ENCODE measurements at places on chromosomes 1 and 21. TPM values are rescaled to one million over a fixed set of nuclear protein-coding genes. Genes with fewer than 3 reads are reported as not detected.

The GBP7 gene
- not detected for total RNA-seq

The OR2T29 gene
- total RNA-seq = not detected

The TMOD4 gene
- total RNA-seq = 50.6 TPM

The RIMS3 gene
- 0.52 TPM for total RNA-seq

The SPRR4 gene
- total RNA-seq = not detected

The CROCC gene
- 6.8 TPM for total RNA-seq

The ZNHIT6 gene
- total RNA-seq = 9.4 TPM

The DEPDC1 gene
- 3.1 TPM for total RNA-seq

The FCAMR gene
- total RNA-seq = not detected

The FAM72C gene
- not detected for total RNA-seq

The LCE3E gene
- not detected for total RNA-seq

The KRTAP12-4 gene
- total RNA-seq = not detected

The DIPK1A gene
- 5.7 TPM for total RNA-seq

The KCNQ4 gene
- total RNA-seq = 4.2 TPM

The UMODL1 gene
- not detected for total RNA-seq

The KCNC4 gene
- 1.6 TPM for total RNA-seq

The MED8 gene
- total RNA-seq = 34.4 TPM

The PER3 gene
- 11.5 TPM for total RNA-seq

The LAD1 gene
- 3.1 TPM for total RNA-seq

The NPR1 gene
- 11.5 TPM for total RNA-seq

The LCE1F gene
- total RNA-seq = not detected

The LHX8 gene
- not detected for total RNA-seq

The GUCA2B gene
- total RNA-seq = not detected

The TARDBP gene
- total RNA-seq = 61.1 TPM

The MEX3A gene
- 6.8 TPM for total RNA-seq

The EDARADD gene
- total RNA-seq = under 0.01 TPM

The SLC1A7 gene
- total RNA-seq = not detected

The SMCP gene
- not detected for total RNA-seq

The SPRR3 gene
- not detected for total RNA-seq

The PAQR6 gene
- total RNA-seq = 1.0 TPM

The GCSAML gene
- total RNA-seq = 0.52 TPM

The IL20 gene
- total RNA-seq = not detected

The RPF1 gene
- 20.9 TPM for total RNA-seq

The ARHGAP30 gene
- total RNA-seq = 4.2 TPM

The FCRLB gene
- total RNA-seq = 1.0 TPM

The CFAP141 gene
- not detected for total RNA-seq

The PLA2G2C gene
- not detected for total RNA-seq

The CXADR gene
- total RNA-seq = 0.52 TPM

The PLD5 gene
- 0.52 TPM for total RNA-seq

The KIF17 gene
- 3.7 TPM for total RNA-seq

The C8A gene
- not detected for total RNA-seq

The DPYD gene
- total RNA-seq = 18.8 TPM

The FMO4 gene
- total RNA-seq = 2.6 TPM

The COL24A1 gene
- 3.7 TPM for total RNA-seq

The ARHGEF10L gene
- total RNA-seq = 16.7 TPM

The LRRC42 gene
- total RNA-seq = 14.1 TPM

The FCRL5 gene
- not detected for total RNA-seq

The S100A3 gene
- total RNA-seq = not detected

The PGBD5 gene
- 5.7 TPM for total RNA-seq

The SPATA45 gene
- 1.6 TPM for total RNA-seq

The ZNF648 gene
- total RNA-seq = under 0.01 TPM

The AQP10 gene
- not detected for total RNA-seq

The ETV3L gene
- total RNA-seq = not detected

The FMO5 gene
- total RNA-seq = 1.0 TPM

The RIMKLA gene
- total RNA-seq = 0.52 TPM

The RGS8 gene
- total RNA-seq = not detected

The SYPL2 gene
- 38.6 TPM for total RNA-seq

The ERO1B gene
- 4.2 TPM for total RNA-seq

The NPPA gene
- 4.2 TPM for total RNA-seq
